ENCODE measurements at places on chromosomes 12 and 14.

- DNase-seq = no peak
Observed at GRCh38 chr12:20000229-20000849, 368.0 kb upstream of the PDE3A start.

DNA sequence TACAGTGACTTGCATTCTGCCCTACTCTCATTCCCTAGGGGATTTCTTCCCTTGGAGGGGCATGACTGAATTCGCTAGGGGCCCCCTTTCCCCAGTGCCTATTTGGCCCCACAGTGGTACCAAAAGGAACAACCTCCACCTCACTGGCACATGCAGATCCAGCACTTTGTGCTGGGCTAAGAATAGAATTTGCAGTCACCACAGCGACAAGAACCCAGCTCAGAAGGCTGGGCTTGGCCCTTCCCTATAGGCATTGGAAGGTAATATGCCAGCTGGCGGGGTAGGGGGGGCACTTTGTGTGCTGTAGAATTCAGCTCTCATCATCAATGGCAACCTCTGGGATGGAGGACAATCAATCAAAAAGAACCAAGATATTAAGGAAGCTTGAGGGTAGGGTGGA is 13.9 kb downstream of the BAZ2A start:
- DNase-seq = no peak

DNA sequence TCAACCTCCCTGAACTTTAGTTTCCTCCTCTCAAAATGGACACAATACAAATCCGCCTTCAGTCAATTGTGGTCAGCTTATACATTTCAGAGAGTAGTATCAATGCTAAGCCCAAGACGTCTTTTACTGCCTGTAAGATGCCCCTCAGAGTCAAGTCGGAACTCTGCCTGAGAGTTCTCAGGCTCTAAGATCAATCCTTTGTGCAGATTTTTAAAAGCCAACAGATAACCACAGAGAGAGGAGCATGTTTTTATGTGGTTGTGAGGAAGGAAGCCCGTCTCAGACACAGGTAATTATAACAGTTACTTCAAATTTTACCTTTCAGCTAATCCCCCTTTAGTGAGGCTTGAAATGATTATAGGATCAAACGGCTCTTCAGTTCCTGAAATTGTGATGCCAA is 91.6 kb downstream of the HELB start:
- DNase-seq = no peak

DNA sequence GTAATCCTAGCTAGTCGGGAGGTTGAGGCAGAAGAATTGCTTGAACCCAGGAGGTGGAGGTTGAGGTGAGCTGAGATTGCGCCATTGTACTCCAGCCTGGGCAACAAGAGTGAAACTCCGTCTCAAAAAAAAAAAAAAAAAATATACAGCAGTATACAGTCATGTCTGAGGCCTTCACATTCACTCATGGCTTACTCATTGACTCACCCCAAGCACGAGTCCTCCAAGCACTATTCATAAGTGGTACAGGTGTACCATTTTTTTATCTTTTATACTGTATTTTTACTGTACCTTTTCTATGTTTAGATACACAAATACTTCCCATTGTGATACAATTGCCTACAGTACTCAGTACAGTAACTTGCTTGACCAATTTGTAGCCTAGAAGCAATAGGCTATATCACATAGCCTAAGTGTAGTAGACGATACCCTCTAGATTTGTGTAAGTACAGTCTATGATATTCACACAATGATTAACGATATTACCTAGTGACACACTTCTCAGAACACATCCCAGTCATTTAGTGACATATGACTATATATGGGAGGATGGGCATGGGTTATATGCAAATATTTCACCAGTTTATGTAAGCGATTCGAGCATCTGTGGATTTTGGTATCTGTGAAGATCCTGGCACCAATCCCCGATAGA is 12.2 kb downstream of the LLPH start:
- DNase-seq = no peak

GRCh38 chr12:51874000-51874399 is 13.9 kb upstream of the ANKRD33 start:
- no peak for DNase-seq

GRCh38 chr12:101901777-101902176 is 24.4 kb downstream of the DRAM1 start:
- DNase-seq = no peak

- DNase-seq = no peak
Observed at GRCh38 chr14:82935691-82936090, 1402.0 kb upstream of the SEL1L start.

- no peak for DNase-seq
Observed at GRCh38 chr12:4168036-4168435, 105.5 kb upstream of the CCND2 start.

DNA sequence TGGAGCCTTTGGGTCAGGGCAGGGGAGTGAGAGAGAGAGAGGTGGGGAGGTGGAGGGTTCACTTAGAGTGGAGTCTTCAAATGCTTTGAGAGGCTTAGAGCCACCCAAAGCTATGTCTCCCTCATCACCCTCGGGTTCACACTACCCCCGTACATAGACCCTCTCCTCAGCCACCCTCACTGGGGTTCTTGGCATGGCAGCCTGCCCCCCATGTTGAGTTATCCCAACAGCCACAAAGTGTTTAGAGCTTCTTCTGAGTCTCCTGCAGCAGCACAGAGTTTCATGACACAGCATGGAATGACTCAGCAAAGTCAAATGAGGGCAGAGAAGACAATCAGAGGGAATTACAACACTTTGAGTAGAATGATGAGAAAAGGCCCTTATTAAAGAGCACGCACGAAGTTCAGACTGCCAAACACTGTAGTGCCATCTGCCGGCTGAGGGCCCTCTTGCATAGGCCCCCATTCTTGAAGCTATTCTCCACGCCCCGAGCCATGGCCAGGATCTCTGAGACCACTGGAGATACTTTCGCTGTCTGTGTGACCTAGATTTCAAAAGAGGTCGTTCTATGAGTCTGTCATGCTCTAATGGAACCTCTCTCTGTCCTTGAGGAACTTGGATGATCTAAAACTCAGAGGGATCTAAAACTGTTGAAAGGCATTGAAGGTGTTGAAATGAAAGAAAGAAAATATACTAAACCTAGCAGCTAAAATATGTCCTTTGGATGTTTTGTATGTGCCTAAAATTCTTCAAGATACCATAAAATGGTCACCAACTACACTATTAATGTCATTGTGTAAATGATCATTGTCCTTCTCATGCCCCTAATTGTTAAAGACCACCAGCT is 221.9 kb downstream of the PELI2 start:
- DNase-seq = peak; percentile 31

- DNase-seq = peak; percentile 83
Observed at GRCh38 chr14:93939304-93940229, 12.4 kb downstream of the FAM181A start.

- DNase-seq = no peak
Observed at GRCh38 chr14:48703728-48704467, 882.3 kb downstream of the RPS29 start.

DNA sequence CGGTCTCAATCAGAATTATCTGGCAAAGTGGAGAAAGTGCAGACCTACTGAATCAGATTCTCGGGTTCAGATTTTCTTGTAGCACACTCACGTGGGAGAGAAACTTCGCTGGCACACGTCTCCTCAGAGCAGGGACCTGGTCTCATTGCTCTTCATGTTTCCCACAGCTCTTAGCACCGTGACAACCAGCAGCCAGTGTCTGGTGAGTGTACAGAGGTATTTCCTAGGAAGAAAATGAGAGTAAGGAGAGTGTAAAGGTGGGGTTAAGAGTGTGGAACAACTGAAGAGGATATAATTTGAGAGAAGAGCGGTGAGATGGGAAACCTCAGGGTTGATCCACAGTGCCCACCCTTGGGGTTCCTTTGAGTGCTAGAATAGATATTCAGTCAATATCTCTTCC is 89.2 kb downstream of the ARF6 start:
- DNase-seq = no peak

GRCh38 chr12:76532520-76532919 is 27.1 kb downstream of the OSBPL8 start:
- no peak for DNase-seq

- no peak for DNase-seq
Observed at GRCh38 chr12:132741620-132742019, 20.0 kb downstream of the ANKLE2 start.

DNA sequence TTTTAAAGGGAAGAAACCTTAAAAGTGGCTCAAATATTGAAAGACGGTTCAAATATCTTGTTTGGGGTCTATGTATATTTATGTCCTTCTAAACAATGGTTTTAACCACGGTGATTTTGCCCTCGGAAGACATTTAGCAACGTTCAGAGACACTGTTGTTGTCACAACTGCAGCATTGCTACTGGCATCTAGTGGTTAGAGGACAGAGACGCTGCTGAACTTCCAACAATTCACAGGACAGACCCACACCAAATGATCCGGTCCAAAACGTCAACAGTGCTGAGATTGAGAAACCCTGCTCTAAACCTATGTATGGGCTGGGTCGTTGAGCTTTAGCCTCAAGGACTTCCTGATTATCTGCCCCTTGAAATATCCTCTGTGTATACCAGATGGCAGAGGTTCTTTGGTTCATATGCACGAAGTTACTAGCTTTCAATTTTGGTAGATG is 1.7 kb downstream of the ANGEL1 start:
- no peak for DNase-seq

- no peak for DNase-seq
Observed at GRCh38 chr14:68222726-68223125, 403.1 kb downstream of the RAD51B start.

- DNase-seq = no peak
Observed at GRCh38 chr14:26377150-26377549, 220.7 kb downstream of the NOVA1 start.

GRCh38 chr12:82414926-82415325 is 56.6 kb downstream of the METTL25 start:
- no peak for DNase-seq

GRCh38 chr14:64232944-64233343 is 61.2 kb downstream of the ESR2 start:
- DNase-seq = no peak

DNA sequence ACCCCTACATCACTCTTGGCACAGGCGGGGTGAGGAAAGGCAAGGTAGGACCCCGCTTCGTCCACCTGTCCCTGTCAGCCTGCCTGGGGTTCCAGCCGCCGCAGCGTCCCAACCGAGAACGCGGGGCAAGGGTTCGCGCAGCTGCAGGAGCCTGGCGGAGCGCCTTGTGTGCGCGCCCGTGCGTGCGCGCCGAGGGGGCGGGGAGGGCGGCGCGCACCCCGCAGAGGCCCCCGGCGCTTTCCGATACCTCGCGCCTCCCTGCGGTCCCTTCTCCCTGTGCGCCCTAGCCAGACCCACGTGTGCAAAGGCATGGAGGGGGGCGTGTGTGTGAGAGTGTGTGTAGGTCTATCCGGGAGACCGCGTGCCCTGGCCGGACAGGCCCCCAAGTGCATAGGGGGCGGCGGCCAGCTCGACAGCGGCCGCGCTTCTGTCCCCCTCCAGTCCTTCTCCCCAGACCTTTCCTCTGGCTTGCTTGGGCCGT is 122.4 kb downstream of the TSPAN9 start:
- DNase-seq = no peak

DNA sequence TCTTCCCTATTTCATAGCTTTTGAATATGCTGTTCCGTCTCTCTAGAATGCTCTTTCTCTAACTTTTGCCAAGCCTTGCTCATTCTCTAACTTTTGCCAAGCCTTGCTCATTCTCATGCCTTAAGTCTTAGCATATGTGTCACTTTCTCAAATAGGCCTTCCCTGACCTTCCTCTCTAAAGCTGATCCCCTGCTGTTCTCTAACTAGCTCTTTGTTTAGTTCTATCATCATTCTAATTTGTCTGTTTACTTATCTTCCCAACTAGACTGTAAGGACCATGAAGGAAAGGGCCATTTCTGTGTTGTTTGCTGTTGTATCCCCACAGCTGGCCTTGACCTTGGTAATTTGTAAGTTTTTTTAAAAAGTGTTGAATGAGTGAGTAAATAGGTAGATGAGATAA is 71.1 kb downstream of the ZNF641 start:
- DNase-seq = no peak

DNA sequence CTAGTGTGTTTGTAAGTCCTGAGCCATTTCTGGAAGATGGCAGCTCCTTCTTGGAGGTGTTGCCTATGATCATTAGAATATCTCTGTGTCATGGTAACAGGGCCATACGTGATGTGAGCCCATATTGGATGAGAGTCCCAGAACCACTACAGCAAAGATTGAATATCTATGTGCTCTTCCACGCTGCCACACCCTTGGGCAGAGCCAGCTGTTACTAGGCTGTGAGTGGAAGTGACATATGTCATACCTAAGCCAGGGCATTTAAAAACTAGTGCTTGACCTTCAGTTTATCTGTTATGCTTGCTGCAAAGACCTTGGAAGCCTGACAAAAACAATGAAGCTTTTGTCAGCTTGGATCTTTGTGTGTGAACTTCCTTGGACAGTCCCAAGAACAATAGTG is 495.1 kb upstream of the CCDC196 start:
- DNase-seq = no peak

DNA sequence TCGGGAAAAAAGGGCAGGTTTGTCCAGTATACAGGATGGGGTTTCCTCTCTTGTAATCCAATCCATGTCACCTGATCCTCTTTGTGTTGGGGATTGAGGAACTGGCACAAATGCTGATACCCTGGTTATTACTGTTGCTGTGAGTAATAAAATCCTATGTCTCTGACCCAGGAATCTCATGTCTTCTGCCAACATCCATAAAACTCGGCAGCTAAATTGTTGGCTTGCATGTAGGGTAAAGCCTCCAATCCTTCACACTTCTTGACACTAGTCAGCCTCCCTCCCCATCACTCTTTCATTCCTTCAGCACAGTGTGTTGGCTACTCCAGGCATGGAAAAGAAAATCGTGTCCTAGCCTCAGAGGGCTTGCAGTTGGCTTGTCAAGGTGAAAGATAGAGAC is 9.2 kb upstream of the NOS1 start:
- DNase-seq = no peak

DNA sequence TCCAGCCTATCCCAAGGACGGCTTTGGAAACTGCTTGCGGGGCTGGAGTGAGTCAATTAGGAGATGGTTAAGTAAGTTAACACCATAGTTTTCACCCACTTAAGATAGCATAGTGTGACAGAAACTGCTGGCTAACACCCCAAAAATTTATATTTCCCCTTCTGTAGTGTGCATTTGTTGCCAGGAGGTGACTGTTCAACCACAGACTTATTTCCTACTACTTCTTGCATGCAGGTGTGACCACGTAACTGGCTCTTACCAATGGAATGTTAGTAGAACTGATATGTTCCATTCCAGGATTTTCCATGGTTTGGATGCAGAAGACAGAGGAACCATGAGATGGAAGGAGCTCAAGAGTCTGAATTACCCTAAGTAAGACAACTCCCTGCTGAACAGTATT is 52.9 kb upstream of the SLC35F4 start:
- DNase-seq = no peak

GRCh38 chr14:55583942-55584468 is 4.0 kb downstream of the KTN1 start:
- no peak for DNase-seq

GRCh38 chr14:61298824-61299223 is 17.7 kb upstream of the TMEM30B start:
- DNase-seq = no peak

- DNase-seq = no peak
Observed at GRCh38 chr14:70567791-70568190, 32.7 kb downstream of the MED6 start.

DNA sequence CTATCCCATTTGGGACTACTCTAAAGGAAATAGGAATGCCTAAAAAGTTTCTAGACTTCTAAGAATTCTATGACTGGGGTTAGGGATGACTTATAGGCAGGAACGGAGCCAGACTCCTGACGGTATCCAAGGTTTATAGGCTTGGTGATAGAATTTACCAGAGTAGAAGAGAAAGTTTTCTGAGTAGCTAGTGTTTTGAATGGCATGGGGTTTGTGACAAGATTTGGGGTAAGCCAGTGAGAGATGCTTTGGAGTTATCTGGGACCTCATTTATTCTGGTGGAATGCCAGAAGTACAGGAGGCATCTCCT is 444.6 kb downstream of the RAD51B start:
- no peak for DNase-seq

Measured in stimulated activated CD4-positive, alpha-beta T cell treated with anti-CD3 and anti-CD28 coated beads, Interleukin-2, amount 100 ng/mL, for 4 hours (primary cell).